ENCODE measurements at places on chromosomes 5 and 9.
A peak's percentile ranks its signal among the peaks of the same experiment; 100 is the strongest.

DNA sequence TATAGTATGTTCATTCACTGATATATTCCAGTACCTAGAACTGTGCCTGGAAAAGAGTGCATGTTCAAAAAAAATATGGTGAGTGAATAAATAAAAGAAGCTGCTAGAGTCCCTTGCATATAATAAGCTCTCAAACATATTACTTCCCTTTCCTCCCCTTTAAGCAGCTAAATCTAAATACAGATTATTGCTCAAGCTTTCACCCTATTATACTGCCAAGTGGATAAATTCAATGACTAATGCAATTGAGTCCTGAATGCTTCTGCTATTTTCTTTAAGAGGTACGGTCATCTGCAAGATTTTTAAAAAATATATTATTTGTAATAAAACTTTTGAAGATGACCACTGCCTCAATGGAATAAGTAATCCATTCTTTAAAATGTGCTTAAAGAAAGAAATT lies 248.4 kb downstream of the PLK2 start:
- DNase-seq, result no peak

DNA sequence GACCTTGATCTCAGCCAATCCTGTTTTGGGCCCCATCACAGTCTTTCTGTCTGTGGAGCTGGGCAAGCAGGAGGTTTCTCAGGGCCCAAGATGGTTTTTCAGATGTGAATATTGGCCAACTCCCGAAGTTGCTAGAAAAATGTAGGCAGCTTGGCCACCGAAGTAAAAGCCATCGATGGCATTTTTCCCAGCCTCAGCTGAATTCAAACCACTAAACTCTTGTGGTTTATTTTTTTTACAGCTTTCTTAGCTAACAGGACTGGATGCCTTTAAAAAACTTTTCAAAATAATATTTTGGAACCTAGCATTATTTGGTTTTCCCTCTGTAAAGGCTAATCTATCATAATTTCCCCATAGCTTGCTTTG lies 102.5 kb upstream of the ERCC6L2 start:
- no peak for DNase-seq

DNA sequence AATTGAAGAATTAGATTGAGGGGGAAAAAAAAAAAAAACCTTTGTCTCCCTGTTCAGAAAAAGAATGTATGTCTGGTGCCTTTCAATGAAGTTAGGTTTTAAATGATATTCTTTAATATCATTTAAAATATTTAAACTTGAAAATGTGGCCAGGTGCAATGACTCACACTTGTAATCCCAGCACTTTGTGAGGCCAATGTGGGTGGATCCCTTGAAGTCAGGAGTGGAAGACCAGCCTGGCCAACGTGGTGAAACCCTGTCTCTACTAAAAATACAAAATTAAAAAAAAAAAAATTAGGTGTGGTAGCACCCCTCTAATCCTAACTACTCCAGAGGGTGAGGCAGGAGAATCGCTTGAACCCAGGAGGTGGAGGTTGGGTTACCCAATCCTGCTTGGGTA lies 111.1 kb upstream of the RASA1 start:
- no peak for DNase-seq

DNA sequence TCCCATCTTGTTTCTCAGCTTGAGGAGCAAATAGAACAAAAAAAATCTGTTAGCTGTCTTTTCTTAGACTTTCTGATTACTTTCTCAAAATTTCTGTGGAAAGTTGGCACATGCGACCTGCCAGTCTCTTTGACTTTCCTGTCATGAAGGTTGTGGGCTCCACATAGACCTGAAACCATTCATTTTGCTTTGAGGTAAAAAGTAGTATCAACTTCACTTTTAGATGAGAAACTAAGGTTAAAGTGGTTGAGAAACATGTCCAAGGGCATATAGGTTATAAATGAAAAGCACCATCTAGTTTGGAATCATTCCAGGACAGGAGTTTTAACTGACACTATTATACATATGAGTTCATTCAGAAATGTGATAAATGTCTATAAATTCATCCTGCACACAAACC lies 42.7 kb downstream of the ST8SIA4 start:
- DNase-seq, result no peak

- DNase-seq, result no peak
These were observed 250.5 kb downstream of the NR2F1-AS1 start for GRCh38 chr5:93330506-93330905.

GRCh38 chr5:61964201-61964600 lies 341.8 kb upstream of the KIF2A start:
- DNase-seq, result peak; percentile 10

- DNase-seq, result no peak
These were observed 46.6 kb downstream of the PALM2AKAP2 start for GRCh38 chr9:109826559-109826958.

DNA sequence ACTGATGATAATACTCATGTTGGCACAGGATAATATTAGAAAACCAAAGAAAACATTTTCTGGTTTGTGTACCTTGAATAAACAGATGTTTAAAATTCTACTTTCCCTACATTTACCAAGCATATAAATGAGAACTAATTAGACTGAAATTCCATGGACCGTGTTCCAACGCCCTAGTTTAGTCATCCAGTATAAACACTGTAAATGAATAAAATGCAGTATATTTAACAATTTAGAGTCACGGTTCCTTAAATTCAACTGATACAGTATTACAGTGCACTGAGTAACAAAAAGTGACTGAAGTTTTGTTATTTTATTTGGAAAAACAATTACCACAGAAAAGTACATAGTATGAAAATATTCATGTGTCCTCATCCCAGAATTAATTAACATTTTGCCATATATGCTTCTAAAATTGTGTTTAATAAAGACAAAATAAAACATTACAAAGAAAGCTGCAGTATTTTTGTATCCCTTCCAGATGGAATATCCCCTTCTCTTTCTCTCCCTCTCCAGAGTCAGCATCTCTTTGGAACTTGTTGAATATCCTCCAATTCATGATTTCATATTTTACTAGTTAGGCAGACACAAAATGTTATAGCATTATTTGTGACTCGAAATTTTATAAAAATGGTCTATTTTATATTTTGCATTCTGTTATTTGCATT lies 112.5 kb downstream of the HMHB1 start:
- no peak for DNase-seq

DNA sequence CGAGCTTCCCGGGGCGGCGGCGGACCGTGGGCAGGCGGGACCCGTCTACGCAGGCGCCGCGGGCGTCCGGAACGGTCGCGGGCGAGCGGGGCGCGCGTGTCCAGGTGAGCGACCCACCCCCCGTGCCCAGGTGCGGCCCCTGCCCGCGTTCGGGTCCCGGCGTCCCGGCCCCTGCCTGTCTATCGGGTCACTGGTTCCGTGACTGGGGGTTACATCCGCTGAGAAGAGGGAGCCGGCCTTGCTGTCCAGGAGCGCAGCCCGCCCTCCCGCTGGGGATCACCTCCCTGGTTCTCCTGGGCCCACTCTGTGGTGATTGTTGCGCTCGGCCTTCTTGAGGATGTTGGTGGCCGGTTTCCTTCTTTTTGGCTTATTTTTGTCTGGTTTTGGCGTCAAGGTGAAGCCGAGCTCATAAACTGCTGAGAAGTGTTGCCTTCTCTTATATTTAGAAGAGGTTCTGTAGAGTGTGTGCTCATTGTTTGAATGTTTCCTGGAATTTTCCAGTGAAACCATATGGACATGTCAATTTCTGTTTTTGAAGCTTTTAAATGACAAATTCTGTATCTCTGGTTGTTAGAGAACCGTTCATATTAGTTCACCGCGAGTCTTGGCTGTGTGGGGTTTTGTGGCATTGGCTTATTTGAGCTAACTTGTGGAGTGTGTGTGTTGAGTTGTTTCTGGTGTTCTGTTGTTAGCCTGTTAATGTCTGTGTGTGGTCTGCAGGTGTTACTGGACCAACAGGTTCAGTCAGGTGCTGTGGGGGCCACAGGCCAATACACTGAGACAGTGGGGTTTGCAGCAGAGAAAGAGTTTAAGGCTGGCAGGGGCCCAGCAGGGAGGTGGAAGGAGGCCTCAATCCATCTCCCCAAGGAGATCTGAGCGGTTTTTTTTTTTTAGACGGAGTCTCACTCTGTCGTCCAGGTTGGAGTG lies 621 bp downstream of the CEP72 start:
- peak; percentile 5 for DNase-seq

DNA sequence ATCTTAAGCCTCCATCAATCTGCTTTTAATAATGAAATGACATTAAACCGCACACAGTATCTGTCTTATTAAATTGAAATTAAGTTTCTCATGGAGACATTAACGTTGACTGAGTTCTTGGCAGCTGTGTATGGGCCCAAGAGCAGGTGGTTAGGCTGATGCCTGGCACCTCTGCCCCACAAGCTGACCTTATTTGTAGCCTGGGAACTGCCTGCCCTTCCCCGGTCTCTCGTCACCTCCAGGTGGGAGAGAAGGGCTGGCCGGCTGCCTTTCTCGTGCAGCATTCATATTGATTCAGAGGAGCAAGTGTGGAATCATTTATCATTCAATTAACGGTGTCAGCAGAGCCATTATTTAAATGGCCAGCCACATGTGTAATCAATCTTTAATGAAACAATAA lies 53.0 kb upstream of the FCN1 start:
- no peak for DNase-seq

DNA sequence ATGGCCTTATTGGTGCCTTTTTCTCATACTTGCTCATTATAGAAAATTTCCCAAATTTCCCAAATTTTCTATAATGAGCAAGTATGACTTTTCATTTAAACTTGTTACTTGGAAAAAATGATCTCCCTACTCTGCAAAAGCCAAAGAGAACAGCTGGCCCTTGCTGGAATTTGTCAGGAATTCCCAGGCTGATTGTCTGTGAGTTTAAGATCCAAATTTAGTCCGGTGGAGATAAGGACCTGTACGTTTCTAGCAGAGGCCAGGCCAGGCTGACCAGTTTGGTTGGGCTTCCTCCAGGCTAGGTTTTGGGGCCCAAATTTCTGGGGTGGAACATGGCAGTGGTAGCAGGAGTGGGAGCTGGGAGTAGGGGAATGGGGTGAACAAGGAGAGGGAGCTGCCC lies 51.9 kb downstream of the NEURL1B start:
- DNase-seq, result no peak

DNA sequence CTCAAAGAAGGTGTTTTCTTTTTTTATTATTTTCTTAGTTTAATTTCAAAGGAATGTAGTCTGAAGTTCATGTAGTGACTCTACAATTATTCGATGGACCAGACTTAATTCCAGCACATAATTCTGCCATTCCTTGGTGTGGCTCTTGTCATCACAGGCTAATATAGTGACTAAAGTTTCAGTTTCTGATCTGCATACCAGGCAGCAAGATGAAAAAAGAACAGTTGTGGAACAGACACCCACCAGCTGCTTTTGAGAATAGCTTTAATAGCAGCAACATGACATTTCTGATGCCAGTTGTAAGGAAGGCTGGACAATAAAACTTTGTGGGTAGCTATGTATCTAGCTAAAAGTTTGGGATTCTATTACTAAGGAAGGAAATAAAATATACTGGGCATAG lies 676.3 kb upstream of the GRAMD2B start:
- DNase-seq, result no peak

GRCh38 chr5:167966979-167967378 lies 324.5 kb upstream of the WWC1 start:
- no peak for DNase-seq

DNA sequence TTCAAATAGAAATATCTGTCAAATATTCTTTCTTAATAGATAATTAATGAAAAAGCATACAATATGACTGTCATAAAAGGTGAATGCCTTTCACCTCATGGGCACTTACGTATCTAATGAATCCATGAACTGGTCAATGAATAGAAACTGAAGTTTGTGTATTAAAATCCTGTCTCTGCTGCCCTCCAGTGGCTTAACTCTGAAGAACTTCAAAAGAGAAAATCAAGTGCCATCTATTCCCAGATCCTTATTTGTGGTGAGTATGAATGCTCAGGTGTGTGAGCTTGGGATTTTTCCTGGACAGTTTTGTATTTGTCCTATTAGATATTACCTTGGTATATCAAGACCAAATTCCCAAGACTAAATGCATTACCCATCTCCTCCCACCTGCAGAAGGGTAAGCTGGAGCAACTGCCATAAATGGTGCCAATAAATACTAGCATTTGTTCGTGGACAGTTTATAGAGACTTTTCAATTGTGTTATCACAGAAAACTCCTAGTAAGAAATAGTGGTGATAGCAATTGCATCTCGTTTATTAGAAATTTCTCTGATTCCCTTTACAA lies 44.0 kb upstream of the SVEP1 start:
- DNase-seq, result peak; percentile 57

GRCh38 chr5:29414681-29415080 lies 1778.8 kb upstream of the CDH6 start:
- DNase-seq, result no peak

GRCh38 chr5:172505403-172505759 lies 51.1 kb upstream of the SH3PXD2B start:
- DNase-seq, result no peak

DNA sequence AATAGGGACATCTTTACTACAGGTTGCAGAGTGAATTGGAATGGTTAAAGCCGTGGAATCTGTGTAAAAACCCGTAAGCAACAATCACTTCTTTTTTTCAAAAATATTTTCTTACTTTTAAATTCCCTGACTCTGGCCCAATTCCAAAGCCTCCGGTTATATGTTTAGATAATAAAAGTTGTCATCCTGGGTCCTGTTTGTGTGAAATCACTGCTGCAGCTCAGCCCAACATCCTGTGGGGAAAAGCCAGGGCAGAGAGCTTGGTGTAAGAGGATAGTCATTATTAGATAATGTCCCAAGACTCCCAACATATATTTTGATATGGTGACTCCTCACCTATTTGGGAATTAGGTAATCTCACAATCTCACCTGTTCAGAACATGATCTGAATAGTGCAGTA lies 586.0 kb upstream of the BRINP1 start:
- DNase-seq, result no peak

GRCh38 chr5:102453716-102454115 lies 45.1 kb downstream of the SLCO6A1 start:
- DNase-seq, result peak; percentile 39

DNA sequence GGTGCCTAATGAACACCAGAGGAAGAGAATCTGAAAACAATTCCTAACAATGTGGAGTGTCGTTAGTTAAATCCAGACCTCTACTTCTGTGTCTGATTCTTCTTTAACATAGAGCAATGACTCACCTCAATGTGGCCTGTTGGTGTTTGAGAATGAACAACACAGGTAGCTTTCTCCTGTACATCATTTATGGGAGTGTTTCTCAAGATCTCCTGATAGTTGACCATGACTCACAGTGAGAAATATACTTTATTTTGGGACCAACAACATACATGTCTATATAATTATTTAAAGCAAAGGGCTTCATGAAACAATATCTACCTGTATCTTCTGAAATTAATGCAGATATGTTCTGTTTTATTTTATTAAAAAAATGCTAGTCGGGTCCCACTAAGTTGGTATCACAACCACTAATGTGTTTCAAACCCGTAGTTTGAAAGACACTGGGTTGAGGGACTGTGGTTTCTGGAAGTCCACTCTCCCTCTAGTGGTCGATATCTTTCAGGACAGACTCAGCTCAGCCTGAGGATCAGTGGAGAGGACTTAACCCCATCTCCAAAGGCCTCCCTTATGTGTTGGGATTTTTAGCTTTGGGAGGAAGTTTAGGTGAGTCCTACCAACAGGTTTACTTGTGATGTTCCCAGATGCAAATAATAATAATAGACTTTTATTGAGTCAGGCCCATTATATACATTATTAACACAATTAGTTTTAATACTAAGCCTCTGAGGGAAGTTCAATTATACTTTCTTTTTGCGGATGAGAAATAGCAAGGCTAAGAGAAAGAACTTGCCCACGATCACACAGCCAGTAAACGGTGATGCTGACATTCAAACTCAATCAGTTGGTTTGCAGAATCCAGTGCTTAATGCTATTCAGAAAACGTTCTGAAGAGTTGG lies 70.0 kb upstream of the KLF9 start:
- peak; percentile 59 for DNase-seq

All from ACHN (cell line).